ENCODE measurements at places on chromosomes 12 and 14.

GRCh38 chr12:51225234-51225633 lies 7.4 kb upstream of the POU6F1 start:
- DNase-seq: no peak

DNA sequence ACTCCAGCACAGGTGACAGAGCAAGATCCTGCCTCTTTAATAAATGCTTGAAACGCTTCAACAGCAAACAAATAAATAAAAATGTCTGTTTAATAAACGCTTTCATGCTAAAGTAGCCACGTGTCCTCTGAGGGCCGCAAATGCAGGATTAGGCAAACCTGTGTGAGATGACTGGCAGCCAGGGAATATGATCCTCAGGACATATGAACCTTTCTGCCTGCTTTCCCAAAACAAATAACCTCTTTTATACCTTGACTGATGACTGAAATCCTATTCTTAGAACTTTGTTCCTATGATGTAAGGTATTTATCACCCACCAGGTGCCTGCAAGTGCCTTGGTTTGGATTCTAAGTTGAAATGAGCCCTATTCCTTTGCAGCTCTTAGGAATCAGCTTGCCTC lies 14.5 kb upstream of the FLVCR2 start:
- no peak for DNase-seq

- DNase-seq: no peak
These were observed 205.8 kb upstream of the RTL1 start for GRCh38 chr14:101109347-101109638.

DNA sequence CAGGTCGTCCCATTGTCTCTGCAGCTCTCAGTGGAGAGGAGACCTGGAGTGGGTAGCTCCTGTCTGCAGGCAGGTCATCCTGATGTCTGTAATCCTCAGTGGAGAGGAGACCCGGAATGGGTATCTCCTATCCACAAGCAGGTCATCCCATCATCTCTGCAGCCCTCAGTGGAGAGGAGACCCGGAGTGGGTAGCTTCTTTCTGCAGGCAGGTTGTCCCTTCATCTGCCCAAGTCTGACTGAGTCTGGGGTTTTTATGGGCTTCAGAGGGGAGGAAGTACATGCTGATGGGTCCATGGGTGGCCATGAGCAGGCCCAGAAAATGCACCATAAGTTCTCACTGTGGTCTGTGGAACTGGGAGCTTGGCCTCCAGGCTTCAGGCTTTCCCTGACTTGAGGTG lies 28.9 kb upstream of the PAPLN start:
- no peak for DNase-seq

- no peak for DNase-seq
These were observed 252.7 kb downstream of the LRFN5 start for GRCh38 chr14:41859336-41859735.

GRCh38 chr14:60093606-60094005 lies 1.9 kb downstream of the PCNX4 start:
- no peak for DNase-seq

- no peak for DNase-seq
These were observed 710.5 kb downstream of the NOVA1 start for GRCh38 chr14:25887251-25887878.

GRCh38 chr14:68282479-68283377 lies 463.1 kb downstream of the RAD51B start:
- DNase-seq: no peak

GRCh38 chr12:124394462-124395128 lies 99.7 kb downstream of the RFLNA start:
- no peak for DNase-seq

- DNase-seq: peak; percentile 50
These were observed 143.7 kb upstream of the DCN start for GRCh38 chr12:91326058-91327027.

DNA sequence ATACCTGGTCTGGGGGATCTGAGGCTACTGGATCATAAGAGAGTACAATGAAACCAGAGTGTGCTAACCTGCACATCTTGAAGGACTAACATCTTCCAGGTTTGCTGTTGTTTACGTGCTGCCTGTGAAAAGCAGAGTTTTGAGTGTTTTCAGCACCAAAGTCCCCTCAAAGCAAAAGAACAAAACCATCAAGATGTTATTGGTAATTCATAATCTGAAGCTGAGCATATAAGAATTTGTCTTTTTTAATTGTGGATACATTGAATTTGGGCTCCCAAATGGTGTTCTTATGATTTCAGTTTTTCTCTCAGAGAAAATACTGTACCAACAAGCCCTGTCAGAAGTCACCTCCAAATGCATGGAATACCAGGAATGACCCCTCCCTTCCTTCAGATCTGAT lies 110.2 kb downstream of the BTG1 start:
- no peak for DNase-seq

- DNase-seq: no peak
These were observed 16.0 kb downstream of the AMDHD1 start for GRCh38 chr12:95959107-95959506.

DNA sequence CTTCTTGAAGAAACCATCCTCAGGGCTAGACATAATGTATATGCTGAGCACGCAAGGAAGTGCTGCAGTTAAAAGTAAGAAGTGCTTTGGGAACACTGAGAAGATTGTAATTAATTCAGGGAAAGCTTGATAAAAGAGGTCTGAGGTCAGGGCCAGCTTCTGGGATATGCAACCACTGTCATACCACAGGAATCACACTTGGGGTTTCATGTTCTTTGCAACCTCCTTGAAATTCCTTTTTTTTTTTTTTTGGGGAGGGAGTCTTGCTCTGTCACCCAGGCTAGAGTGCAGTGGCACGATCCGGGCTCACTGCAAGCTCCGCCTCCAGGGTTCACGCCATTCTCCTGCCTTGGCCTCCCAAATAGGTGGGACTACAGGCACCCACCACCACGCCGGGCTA lies 6.9 kb downstream of the PAH start:
- no peak for DNase-seq

DNA sequence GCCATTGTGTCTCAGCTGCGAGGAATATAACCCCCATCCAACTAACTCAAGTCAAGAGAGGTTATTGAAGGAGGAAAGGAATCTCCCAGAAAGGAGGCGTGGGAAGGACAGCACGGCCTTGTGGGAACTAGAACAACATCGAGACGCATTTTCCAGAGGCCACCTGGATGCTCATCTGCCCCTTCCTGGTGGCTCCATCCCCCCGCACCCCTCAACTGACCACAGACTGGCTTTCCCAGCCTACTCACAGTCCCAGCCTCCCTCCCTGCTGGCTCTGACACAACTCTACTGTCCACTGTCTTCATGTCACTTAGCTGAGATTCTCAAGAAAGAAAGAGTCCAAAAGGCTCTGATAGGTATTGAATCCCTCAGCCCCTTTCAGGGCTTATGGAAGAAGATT lies 66.0 kb upstream of the CLMN start:
- DNase-seq: no peak

- DNase-seq: no peak
These were observed 572.0 kb upstream of the ATP2B1 start for GRCh38 chr12:90280564-90281058.

DNA sequence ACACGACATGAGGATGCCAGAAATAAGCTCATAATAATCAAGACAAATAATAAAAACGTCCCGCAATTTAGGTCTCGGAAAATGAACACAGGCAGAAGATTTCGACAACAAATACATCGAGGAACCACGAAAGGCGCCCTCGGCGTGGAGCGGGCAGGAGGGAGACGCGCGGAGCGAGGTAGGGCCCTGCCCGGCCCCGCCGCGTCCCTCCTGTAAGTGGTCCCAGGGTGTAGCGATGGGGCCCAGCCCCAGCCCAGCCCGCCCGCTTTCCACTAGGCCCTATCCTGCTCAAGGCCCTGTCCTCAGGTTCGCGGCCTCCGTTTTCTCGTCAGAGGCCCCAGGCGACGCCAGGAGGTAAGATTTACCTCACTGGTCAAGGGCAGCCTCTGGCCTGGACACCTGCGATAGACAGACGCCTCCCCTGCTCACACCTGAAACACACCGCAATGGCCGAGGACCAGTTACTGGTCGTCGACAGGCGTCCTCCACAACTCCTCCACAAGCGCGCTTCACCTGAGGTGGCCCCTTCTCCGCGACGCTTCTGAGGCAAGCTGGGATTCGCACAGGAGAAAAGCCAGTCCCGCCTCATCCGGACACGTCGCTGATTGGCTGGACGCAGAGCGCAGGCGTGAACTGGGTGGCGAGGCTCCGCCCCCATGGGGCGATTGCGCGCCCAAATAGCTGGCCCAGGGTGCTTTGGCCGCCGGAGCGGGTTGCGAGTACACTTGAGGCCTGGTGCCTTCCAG lies at the start of gene SYCP3:
Gene SYCP3 (minus strand): TSS at position 543 of the 746 bp plus-strand sequence. CDS start 1,527 bp downstream, outside the sequence.
- no peak for DNase-seq

DNA sequence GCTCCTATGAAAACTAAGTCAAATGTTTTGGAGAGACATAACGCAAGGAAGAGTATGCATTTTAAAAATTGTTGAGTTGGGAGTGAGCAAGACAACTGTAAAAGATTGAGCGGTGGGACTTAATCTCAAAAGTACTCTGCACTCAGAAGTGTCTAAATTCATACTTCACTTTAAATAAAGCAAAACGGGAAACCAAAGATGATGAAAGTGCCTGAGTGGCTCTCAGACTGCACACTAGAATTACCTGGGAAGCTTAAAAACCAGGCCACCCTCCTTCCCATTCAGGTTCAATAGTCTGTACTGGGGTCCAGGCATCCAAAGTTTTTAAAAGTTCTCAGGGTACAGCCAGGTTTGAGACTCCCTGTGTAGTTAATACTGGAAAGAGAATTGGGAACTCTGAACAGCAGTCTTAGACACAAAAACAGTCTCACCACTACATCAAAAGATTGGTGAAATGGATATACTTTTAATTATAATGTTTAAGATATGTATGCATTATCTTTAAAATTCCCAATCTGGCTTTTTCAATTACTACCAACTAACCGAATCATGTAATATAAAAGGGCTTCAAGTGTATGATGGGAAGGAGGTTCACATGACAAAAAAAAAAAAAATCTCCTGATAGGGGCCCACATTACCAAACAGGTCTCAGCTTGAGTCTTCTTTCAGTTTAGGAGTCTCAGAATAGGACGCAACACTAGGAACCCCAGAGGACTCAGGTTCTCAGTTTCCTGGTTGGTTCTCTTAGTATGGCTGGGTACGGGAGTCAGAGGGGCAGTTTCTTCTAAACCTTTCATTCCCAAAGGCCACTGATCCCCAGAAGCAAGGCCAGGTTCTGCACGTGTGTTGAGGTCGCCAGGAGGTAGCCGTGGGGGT lies 1.0 kb downstream of the HOMEZ start:
- no peak for DNase-seq

GRCh38 chr12:16218234-16218633 lies 59.3 kb downstream of the SLC15A5 start:
- no peak for DNase-seq

- DNase-seq: no peak
These were observed 593 bp downstream of the PIP4P1 start for GRCh38 chr14:20460458-20461224.

DNA sequence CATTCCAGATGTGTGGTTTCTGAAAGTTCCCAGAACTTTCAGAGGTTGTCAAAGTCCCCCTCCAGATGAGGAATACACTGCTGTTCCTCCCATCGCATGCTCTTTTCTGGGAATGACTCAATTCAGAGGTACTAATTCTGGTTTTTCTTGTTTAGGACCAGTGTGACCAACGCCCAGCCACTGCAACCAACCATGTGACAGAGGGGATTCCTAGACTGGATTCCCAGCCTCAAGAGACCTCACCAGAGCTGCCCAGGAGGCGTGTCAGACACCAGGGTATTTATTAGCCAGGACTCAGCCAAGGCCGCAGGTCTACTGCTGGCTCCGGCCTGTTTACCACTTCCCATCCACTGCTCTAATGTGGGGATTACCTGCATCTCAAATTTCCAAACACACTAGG lies 24.2 kb downstream of the TRAFD1 start:
- no peak for DNase-seq

DNA sequence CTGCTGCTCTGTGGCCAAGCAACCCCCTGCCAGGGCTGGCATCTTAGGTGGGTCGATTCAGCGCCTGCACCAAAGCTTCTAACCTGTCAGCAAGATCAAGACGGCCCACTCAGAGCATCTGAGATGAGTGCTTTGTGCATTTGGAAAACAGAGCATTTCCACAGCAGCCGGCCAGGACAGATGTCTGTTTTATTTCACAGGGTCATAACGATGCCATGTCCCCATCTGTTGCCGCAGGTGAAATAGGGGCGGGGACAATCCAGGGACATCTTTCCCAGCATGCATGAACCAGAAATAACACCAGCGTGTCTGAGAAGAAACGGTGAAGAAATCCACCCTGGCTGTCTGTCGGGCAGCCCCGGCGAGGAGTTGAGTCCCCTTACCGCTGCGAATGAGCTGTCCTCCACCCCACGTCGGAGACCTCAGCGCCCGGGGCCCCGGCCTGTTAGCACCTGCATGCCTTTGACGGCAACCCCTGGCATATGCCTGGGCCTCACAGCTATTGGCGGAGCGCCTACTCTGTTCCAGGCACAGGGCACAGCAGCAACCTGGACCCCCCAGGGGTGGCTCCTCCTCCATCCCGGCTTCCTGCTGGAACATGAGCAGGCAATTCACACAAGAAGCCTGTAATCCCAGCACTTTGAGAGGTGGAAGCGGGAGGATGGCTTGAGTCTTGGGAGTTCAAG lies 30.6 kb upstream of the ULK1 start:
- no peak for DNase-seq

DNA sequence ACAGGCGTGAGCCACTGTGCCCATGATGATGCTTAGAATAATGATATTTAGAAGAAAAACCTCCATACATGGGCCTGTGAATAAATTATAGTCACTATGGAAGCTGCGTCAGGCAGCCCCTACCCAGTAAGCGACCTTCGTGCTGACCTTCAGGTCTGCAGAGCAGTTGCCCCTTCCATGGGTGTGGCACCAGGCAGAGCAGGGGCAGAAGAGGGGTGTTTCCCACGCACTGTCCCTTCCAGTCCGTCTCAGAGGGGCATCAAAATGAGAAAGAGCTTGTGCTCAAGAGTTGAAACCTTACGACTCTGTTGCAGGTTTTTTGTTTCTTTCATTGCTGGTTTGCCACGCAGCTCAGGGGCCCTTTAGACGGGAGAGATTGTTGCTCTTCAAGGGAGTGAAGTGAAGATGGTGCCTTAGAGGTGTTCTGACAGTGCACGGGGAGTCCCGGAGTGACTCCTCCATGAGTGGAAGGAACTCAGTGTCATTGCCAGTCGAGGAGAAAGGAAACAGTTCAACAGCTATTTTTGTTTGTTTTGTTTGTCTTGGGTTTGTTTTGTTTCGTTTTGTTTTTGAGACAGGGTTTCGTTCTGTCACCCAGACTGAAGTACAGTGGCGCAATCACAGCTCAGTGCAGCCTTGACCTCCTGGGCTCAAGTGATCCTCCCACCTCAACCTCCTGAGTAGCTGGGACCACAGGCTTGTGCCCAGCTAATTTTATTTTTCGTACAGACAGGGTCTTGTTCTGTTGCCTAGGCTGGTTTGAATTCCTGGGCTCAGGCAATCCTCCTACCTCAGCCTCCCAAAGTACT lies 13.9 kb downstream of the CKB start:
- DNase-seq: no peak

GRCh38 chr12:6234906-6235305 lies 34.7 kb downstream of the CD9 start:
- DNase-seq: no peak
